Activated CD4-positive, alpha-beta T cell treated with anti-CD3 and anti-CD28 coated beads for 4 hours (primary cell): ENCODE measurements at places on chromosomes 6 and 20.

- DNase-seq: no peak
Observed at GRCh38 chr20:15033269-15033668, 695.9 kb upstream of the FLRT3 start.

DNA sequence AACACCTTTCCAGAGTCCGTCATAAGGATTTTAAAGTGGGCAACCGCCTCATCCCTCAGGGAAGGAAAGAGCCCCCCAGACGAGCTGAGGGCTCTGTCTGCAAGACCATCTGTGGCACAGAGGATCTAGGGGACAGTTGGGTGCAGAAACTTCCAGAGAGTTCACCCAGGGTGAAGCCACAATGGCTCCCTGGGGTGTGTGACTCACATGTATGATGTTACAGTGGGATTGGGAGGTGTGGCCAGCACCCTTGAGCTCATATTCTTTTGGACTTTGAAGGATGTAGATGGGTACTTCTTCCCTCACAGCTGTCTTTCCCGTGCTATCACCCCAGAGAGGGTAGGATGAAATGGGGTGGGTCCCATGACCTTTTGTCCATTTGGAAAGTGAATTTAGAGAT, 95.5 kb downstream of the NCR2 start:
- no peak for DNase-seq

DNA sequence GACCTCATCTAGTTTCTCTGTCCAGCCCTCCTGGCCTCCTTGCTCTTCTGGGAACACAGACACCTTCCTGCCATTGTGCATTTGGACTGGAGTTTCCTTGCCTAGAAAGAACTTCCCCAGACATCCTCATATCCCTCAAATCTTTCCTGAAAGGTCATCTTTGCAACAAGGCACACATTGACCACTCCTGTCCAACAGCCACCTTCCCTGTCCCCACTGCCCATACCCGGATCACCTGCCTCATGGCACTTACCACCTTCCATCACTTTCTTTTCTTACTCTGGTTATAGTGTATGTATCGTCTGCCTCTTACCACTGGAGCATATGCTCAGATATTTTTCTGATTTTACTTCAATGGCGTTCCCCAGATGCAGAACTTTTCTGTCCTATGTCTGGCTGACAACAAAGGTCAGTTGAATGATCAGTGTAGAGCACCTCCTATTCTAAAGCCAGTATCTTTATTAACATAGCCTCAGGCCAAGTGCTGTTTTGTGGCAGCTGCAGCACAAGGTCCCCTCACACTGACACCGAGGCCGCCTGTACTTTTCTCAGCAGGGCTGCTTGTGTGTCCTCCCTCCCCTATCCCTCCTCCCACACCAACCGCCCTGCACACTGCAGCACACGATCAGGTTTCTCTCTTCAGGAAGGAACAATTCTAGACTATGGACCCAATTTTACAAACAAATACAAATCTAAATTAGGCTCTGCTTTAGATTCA, 4.1 kb downstream of the HLA-C start:
- DNase-seq: no peak

GRCh38 chr6:110340392-110340965, 17.7 kb downstream of the METTL24 start:
- DNase-seq: no peak

GRCh38 chr6:147551976-147552375, 43.5 kb downstream of the SAMD5 start:
- no peak for DNase-seq

- no peak for DNase-seq
Observed at GRCh38 chr20:703426-703825, 27.8 kb upstream of the SCRT2 start.

- DNase-seq: no peak
Observed at GRCh38 chr20:50020288-50020687, 37.5 kb downstream of the SNAI1 start.

GRCh38 chr20:38167851-38168760, 3.0 kb upstream of the TGM2 start:
- no peak for DNase-seq

GRCh38 chr20:8801686-8802085, 267.2 kb upstream of the PLCB4 start:
- DNase-seq: no peak

- DNase-seq: no peak
Observed at GRCh38 chr20:20201124-20201523, 148.8 kb downstream of the CFAP61 start.

GRCh38 chr20:396619-397431, 11.3 kb upstream of the RBCK1 start:
- no peak for DNase-seq

- no peak for DNase-seq
Observed at GRCh38 chr6:7004581-7005297, 103.0 kb upstream of the RREB1 start.

- DNase-seq: no peak
Observed at GRCh38 chr6:139154881-139155547, 20.1 kb downstream of the HECA start.

DNA sequence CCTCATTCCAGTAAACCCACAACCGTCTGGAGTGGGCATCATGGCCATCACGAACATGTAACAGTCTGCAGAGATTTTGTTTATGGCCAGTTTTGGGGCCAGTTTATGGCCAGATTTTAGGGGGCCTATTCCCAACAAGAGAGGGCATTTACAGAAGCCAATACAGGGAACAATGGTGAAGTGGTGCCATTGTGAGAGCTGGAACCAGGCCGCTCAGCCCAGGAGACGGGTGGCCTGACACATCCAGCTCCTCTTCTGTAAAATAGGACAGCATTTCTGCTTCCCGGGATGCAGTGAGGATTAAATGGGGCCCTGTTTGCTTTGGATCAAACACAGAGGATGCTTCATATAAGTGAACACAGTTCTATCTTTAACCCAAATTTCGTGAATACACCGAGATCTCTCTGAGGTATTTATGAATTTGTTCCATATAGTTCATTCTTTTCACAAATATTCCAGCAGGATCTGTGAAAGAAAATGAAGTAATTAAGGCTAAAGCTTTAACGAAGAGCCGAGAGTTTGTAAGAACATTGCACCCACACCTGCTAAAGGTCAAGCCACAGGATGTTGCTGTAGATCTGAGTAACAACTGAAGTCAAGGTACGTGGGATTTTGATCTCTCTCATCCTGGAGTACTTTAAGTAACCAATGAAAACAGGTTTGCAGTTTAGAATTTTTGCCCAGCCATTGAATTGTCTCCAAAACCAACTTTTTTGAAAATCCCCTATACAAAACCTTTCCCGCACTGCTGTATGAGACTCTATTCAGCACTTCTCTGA, 14.5 kb upstream of the SIRPG start:
- peak; percentile 42 for DNase-seq

DNA sequence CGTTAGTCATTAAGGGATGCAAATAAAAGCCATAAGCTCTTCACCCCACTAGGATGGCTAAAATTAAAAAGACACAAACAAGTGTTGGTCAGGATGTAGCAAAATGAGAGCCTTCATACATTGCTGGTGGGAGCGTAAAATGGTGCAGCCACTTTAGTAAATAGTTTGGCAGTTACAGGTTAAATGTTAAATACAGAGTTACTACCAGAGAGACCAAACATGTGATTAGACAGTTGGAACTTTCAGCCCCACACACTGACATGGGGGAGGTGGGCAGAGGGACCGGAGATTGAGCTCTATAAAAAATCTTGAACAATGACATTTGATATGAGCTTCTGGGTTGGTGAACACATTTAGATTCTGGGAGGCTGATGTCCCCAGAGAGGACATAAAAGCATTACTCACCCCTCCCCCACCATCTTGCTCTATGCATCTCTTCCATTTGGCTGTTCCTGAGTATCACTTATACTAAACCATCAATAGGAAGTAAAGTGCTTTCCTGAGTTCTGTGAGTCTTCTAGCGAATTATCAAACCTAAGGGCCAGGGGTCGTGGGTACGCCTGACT, 20.4 kb upstream of the ZNF318 start:
- DNase-seq: no peak

DNA sequence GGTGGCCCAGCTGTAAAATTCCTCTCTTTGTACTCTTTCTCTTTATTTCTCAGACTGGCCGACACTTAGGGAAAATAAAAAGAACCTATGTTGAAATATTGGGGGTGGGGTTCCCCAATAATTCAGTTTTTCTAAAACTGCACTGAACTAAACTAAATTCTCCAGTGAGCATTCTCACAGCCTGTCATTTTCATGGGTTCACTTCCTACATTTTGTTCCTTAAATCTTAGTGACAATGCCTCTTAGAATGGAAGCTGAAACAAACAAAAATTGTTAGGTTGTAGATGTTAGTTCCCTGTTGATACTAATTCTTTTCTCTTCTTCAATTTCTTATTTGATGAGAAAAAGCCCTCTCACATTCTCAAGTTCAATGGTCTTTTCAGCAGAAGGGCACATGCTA, 35.8 kb upstream of the IFNGR1 start:
- DNase-seq: no peak

GRCh38 chr6:79586548-79586947, 44.6 kb upstream of the SH3BGRL2 start:
- DNase-seq: no peak

DNA sequence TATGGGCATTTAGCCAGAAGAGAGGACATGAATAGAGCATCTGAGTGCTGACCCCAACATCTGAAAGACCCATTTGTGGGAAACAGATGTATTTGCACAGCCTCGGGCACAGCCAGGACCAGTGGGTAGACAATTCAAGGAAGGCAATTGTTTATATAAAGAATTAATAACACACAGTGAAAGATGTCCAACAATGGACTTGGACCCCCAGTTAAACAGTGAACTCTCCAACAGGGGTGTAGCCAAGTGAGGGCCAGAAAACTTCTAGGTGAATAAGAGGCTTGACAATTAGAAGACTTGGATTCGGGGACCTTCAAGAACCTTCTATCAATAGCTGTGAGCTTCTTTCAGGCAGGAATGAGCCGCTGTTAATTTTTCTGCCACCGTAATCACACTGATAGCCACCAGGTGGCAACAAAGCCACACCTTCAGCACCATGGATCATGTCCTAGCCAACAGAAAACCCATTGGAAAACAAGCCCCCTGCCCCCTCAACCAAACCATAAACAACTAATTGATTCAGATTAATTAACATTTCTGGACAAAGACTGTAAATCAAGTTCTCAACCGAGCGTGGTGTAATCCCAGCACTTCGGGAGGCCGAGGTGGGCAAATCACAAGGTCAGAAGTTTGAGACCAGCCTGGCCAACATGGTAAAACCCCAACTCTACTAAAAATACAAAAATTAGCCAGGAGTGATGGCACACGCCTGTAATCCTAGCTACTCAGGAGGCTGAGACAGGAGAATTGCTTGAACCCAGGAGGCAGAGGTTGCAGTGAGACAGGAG, 8.8 kb upstream of the SRSF6 start:
- peak; percentile 29 for DNase-seq

GRCh38 chr6:5138995-5139827, 54.1 kb downstream of the PPP1R3G start:
- no peak for DNase-seq

GRCh38 chr20:17662333-17663039, 19.6 kb downstream of the RRBP1 start:
- no peak for DNase-seq

DNA sequence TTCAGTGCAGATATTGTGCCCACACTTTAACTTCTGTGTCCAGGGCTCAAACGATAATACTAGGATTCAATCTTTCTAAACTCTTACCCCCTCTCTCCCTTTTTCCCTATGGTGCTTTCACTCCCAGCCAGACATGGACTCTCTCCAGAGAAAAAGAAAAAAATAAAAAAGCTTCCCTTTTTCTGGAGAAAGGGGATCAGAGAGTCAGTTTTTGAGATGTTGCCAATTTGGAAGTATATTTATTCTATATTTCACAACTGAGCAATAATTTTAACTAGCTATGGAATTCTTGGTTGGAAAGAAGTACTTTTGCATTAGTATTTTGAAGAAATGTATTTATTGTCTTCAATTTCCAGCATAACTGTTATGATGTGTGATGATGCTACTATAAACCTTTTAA, 72.2 kb upstream of the ZFP64 start:
- DNase-seq: no peak

DNA sequence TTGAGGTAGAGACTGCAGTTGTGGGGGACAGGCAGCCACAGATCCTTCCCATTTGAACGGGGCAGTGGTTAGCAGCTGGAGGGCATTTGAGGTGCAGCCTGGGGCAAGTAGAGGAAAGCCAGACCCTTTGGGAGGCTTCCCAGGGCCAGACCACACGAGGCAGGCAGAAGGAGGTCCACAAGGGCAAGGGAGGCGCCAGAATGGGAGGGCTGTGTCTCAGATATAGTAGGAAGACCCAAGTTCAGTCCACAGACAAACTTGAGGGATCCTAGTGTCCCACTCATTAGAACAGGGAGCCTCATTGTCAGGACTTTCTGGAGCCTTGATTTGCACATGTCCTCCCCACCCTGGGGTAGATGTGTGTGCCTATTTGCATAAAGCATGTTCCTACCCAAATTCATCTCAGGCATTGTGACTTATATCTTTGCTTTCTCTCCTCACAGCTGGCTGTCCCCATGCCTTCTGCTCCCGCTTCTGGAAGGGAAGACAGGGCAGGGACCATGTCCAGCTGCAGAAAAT, 166.0 kb downstream of the VEGFA start:
- DNase-seq: no peak

- no peak for DNase-seq
Observed at GRCh38 chr6:78523622-78524021, 343.7 kb upstream of the IRAK1BP1 start.

DNA sequence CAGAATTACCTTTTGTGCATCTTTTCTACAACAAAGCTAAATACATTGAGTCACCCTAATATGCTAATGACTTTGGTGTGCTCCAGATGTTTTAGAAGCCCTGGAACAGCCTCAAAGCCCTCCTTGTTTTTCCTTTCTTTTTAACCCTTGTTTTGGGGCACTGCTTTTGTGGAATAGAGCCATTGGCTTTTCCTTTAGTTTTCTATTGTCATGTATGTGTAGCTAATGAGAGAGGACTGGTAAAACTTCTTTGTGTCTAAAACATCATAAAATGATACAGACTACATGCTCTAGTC, 158.8 kb downstream of the JARID2 start:
- no peak for DNase-seq

- no peak for DNase-seq
Observed at GRCh38 chr20:62980380-62980960, 26.3 kb downstream of the BHLHE23 start.

GRCh38 chr20:24802286-24802820, 146.7 kb upstream of the CST7 start:
- no peak for DNase-seq

GRCh38 chr20:58874469-58874868, 22.0 kb downstream of the GNAS start:
- no peak for DNase-seq

- DNase-seq: peak; percentile 51
Observed at GRCh38 chr6:75210885-75211739, 5.3 kb upstream of the COL12A1 start.

- DNase-seq: no peak
Observed at GRCh38 chr6:39330476-39330875, 8.0 kb upstream of the KCNK16 start.

- no peak for DNase-seq
Observed at GRCh38 chr6:149393002-149393679, 6.9 kb upstream of the SUMO4 start.

- DNase-seq: no peak
Observed at GRCh38 chr6:109793792-109794191, 102.7 kb downstream of the FIG4 start.
